Stimulated activated CD8-positive, alpha-beta memory T cell treated with anti-CD3 and anti-CD28 coated beads, Interleukin-7, amount 100 ng/mL, for 1 hour (primary cell): ENCODE measurements at places on chromosomes 4 and X.
A peak's percentile ranks its signal among the peaks of the same experiment; 100 is the strongest.

DNA sequence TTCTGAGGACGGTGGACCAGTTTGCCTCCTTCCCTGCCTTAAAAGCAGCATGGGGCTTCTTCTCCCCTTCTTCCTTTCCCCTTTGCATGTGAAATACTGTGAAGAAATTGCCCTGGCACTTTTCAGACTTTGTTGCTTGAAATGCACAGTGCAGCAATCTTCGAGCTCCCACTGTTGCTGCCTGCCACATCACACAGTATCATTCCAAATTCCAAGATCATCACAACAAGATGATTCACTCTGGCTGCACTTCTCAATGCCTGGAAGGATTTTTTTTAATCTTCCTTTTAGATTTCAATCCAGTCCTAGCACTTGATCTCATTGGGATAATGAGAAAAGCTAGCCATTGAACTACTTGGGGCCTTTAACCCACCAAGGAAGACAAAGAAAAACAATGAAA, 255.3 kb downstream of the RAPGEF2 start:
- no peak for DNase-seq

DNA sequence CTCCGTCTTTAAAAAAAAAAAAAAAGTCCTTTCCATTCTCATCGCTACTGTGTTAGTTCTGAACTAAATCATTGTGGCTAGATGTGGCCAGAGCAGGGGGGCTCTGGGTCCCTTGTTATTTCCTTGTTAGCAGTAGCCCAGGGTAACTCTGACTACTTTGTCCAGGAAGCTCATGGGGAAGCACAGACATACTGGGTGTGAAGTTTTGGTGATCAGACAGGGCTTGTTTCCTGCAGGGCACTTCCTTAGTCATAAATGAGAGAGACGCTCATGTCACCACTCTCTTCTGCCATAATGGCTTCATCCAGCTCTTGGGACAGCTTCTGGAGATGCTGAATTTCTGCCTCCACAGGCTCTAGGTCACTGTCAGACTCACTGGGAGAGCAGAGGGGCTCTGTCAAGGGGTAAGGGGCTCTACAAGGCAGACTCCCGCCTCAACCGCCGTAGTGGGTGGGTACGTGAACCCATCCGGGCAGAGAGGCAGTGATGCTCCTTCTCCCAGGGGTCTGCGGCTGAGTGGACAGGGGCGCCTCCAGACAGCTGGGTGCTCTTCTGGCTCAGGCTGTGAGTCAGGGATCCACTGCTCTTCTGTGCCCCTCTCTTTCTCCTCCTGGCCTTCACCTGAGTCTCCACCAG, 12.9 kb downstream of the STIM2 start:
- DNase-seq = peak; percentile 21

GRCh38 chr4:142473218-142473959, 372.7 kb downstream of the INPP4B start:
- no peak for DNase-seq

GRCh38 chrX:21770631-21771321, 12.9 kb upstream of the SMPX start:
- DNase-seq = no peak

DNA sequence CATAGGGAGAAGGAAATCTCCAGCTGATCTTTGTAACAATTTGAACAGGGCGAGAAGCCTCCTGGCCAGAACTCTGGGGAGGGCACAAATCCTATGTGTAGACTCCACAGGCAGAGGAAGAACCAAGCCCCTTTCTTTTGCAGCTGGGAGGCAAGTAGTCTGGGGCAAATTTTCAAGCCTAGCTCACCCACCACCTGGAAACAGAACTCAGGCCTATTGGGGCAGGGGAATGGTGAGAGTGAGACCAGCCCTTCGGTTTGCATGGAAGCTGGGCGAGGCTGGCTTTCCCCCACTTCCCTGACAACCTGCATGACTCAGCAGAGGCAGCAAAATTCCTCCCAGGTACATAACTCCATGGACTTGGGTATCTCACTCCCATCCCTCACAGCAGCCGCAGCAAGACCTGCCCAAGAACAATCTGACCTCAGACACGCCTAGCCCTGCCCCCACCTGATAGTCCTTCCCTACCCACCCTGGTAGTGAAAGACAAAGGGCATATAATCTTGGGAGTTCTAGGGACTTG, 138.2 kb downstream of the EMCN start:
- DNase-seq = no peak

DNA sequence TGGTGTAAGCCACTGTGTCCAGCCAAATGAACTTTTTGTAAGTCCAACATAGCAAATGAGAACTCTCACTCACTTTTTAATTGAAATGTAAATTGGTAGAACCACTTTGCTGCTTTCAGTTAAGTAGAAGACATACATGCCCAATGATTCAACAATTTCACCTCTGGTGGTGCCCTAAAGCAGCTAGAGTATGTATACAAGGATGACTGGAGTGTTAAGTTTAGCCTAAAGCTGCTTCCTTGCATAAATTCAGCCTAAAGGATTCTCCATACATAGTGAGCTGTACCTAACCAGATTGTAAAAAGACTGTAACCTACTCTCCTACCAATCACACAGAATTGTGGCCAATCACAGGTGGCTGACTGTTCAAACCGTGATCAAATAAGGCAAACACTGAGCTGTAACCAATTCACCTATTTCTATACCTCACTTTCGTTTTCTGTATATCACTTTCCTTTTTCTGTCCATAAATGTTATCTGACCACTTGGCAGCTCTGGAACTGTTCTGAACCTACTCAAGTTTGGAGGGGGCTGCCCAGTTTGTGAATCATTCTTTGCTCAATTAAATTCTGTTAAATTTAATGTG, 39.9 kb downstream of the PDS5A start:
- no peak for DNase-seq

- DNase-seq = no peak
Measured at GRCh38 chr4:63556332-63556731, 852.9 kb downstream of the TECRL start.

- no peak for DNase-seq
Measured at GRCh38 chr4:155954118-155954685, 536 bp upstream of the CTSO start.

- DNase-seq = no peak
Measured at GRCh38 chrX:119181491-119181890, 53.9 kb upstream of the KIAA1210 start.

- DNase-seq = no peak
Measured at GRCh38 chr4:41722181-41722580, 26.3 kb downstream of the PHOX2B start.

- no peak for DNase-seq
Measured at GRCh38 chr4:7370038-7370437, 64.7 kb downstream of the PSAPL1 start.
